ENCODE measurements at places on chromosomes 5 and 9.

- DNase-seq = no peak
Observed at GRCh38 chr5:178690208-178690607, 40.3 kb downstream of the ZNF354A start.

- peak; percentile 43 for DNase-seq
Observed at GRCh38 chr5:153964880-153965645, 73.6 kb downstream of the FAM114A2 start.

GRCh38 chr9:94796687-94797086, 70.2 kb downstream of the AOPEP start:
- no peak for DNase-seq

DNA sequence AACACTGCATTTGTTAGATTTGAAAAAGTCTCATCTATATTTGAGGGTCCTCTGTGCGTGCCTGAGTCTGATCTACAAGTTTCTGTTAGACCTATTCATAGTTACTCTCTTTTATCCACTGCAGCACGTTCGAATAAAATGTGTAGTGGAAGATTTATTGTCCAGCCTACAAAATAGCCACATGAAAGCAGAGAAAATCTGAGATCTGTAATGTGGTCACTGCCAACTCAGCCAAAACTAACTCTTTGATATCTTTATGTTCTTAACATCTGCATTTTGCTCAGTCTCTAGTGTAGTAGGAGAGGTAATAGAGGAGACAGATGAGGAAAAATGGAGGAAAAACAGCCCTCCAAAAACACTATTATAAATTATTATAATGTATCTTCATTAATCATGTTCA, 354.0 kb downstream of the NPR3 start:
- DNase-seq = no peak

DNA sequence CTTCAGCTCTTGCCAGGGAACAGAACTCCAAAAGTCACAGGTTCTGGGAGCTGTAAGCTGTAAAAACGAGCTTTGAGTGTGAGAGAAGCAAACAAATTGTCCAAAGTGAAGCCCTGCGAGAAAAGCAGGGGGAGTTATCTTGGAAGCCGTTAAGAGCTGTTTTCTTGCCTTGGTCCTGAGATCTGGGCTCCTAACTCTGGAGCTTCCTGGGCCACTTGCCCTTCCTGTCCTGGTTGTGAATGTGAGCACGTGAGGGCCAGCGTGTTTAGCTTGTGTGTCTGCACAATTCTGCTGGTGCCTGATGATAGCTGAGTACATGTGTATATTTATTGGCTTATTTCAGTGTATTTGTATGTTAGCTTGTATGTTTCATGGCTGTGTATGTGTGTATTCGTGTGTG, 40.5 kb downstream of the DAB2IP start:
- no peak for DNase-seq

DNA sequence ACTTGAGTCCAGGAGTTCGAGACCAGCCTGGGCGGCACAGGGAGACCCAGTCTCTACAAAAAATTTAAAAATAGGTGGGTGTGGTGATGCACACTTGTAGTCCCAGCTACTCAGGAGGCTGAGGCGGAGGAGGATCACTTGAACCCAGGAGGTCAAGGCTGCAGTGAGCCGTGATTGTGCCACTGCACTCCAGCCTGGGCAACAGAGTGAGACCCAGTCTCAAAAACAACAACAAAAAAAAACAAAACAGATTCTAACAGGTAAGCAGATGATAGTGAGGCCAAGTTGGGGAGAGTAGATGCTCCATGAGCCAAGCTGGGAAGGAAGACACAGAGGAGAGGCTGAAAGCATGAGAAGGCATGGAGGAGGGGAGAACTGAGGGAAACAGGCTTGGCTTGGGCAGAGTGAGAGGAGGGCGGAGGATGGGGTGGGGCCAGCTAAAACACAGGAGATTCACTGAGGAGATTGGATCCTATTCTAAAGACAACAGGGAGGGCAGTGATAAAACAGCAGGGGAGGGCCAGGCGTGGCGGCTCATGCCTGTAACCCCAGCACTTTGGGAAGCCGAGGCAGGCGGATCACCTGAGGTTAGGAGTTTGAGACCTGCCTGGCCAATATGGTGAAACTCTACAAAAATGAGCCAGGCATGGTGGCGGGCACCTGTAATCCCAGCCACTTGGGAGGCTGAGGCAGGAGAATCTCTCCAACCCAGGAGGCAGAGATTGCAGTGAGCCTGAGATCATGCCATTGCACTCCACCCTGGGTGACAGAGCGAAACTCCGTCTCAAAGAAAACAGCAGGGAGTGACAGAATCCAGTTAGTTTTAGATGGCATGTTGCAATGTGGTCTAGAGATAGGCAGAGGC, 8.4 kb downstream of the RPS14 start:
- DNase-seq = no peak

- DNase-seq = no peak
Observed at GRCh38 chr5:76604838-76605237, 18.4 kb downstream of the F2RL2 start.

- DNase-seq = peak; percentile 4
Observed at GRCh38 chr9:18362901-18363685, 110.9 kb upstream of the ADAMTSL1 start.

- DNase-seq = no peak
Observed at GRCh38 chr5:6492934-6493333, 44.3 kb downstream of the UBE2QL1 start.

DNA sequence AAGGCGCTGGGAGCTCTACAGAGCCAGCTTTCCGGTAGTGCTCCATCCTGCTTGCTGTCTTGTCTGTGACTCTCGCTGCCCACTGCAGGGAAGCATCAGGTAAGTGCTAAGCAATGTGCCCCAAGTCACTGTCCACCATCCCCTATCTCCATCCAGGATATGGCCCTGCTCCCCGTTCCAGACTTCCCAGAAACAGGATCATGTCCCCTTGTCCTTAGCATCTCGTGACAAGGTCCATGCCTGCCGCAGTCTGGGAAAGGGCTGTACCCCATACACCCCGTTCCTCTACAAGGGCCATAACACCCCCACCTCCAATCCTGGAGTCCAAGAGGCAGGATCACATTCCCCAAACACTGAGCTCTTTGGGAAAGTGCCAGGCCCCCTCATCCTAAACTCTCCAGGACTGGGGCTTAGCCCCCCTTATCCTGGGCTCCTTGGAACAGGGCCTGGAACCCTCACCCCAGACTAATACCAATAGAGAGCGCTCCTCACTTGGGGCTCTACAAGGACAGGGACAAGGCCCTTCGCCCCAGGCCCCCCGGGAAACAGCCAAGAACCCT, 566 bp downstream of the RPP25L start:
- DNase-seq = no peak

- DNase-seq = no peak
Observed at GRCh38 chr5:126300293-126300692, 122.9 kb upstream of the GRAMD2B start.

GRCh38 chr9:76644171-76644570, 120.1 kb upstream of the PCA3 start:
- peak; percentile 7 for DNase-seq

- DNase-seq = no peak
Observed at GRCh38 chr5:164741376-164741775, 1236.0 kb downstream of the MAT2B start.

DNA sequence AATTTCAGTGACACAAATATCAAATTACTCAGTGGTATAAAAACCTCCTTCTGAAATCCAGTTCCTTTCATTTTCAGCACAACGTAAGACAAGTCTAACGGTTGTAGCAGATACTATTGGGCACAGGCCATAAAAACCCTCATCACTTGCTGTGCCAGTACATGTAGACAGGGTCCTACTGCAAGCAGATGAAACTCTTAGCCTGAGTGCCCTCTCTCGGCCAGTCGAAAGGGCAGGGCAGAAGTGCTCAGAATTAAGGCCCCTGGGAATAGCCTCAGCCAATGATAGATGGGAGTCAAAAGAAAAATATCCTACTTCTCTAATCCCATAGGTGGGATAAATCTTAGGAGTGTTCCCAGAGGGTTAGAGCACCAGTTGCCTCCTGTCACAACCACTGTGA, 168.5 kb upstream of the FER start:
- no peak for DNase-seq

GRCh38 chr5:32827981-32828380, 116.9 kb downstream of the NPR3 start:
- no peak for DNase-seq

GRCh38 chr9:110942522-110942921, 95.7 kb downstream of the LPAR1 start:
- no peak for DNase-seq

- no peak for DNase-seq
Observed at GRCh38 chr5:124516567-124516966, 229.9 kb downstream of the ZNF608 start.

DNA sequence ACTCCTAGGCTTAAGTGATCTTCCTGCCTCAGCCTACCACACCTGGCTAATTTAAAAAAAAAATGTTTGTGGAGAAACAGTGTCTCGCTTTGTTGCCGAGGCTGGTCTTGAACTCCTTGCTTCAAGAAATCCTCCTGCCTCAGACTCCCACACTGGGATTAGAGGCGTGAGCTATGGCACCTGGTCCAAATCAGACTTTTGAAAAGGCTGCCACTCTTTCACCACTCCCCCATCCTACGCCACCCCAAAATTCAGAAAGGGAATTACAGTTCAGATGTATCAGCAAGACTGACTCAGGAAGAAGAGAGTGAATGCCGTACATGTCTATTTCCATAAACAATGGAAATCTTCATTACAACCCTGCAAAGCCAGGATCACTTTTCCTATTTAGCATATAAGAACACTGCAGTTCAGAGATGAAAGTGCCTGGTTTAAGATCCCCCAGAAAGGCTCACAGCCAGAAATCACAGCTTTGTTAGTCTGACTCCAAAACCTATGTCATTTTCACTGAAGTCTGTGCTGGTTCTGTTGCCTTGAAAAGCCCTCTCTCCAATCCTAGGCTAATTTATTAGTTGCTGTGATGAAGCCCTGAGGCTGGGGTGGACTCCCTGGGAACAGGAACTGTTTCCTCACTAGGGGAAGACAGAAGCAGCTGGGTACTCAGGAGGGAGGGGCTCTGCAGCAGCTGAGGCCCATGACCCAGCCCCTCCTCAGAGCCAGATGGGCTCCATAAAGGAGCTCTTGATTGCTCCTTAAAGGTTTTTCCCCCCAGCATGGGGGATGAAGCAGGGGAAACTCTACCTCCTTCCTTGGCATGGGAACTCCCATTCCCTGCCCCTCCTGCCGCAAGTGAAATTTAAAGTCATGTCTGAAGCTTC, 3.1 kb downstream of the FBLL1 start:
- DNase-seq = no peak

DNA sequence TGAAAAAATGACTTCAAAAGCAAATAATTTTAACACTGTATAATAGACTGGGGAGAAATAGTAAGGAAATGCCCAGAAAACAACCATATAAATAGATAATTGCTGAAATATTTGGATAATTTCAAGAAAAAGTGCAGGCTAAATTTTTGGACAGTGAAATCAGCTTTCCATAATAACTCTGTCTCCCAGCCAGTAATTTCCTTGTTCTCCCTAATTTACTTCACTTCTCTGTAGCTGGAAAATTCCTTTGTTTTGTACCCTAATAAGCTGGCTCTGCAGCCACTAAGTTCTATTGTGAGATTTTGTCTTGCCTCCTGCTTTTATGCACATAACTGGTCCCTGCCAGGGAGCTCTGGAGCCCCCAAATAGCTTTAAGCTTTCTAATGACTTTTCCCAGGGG, 27.7 kb downstream of the PRDM6 start:
- DNase-seq = no peak

DNA sequence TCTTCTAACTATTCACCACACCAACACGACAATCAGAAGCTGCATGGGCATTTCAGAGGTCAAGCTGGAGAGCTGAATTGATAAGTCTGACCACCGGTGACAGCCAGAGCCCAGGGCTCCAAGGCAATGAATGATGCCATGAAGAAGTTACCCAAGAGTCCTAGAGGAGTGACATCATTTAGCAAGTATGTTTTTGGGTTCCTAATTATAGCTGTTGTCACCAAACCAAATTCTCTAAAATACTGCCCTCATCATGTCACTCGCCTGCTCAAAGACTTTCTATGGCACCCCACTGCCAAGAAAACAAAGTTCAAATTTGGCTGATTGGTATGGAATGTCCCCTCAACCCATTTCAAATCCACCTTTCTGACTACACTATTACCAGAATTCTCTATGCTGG, 235.1 kb downstream of the SPOCK1 start:
- DNase-seq = no peak

DNA sequence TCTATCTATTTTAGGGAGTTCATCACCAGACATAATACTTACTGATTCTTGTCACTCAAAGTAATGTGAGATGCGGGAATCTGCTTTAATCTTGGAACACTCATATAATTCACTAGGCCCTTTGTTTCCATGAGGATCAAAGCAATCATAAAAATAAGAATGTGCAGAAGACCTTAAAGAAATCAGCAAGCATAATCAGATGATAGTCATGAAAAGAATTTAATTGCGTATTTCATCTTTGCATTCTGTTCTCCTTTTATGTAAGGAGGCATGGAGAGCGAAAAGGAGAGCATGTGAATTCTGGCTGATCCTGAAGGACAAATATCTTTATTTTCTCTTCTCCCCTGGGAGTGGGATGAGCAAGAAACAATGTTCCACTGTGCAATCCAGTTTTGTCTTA, 128.0 kb downstream of the RAB3C start:
- DNase-seq = no peak
